ENCODE measurements at places on chromosomes 3 and 15. TPM values are rescaled to one million over a fixed set of nuclear protein-coding genes. Genes with fewer than 3 reads are reported as not detected.

The CD200R1L gene
- not detected for total RNA-seq

The NUTM1 gene
- not detected for total RNA-seq

The SYNM gene
- total RNA-seq: 53.2 TPM

The TATDN2 gene
- total RNA-seq: 13.6 TPM

The RPL22L1 gene
- total RNA-seq: 28.7 TPM

The DNAH1 gene
- 2.1 TPM for total RNA-seq

The A4GNT gene
- total RNA-seq: not detected

The PDZRN3 gene
- total RNA-seq: 50.6 TPM

The SI gene
- not detected for total RNA-seq

The WNT7A gene
- not detected for total RNA-seq

The PLSCR2 gene
- not detected for total RNA-seq

The MAP3K13 gene
- 9.9 TPM for total RNA-seq

The FANCI gene
- total RNA-seq: 12.0 TPM

The ARPP21 gene
- total RNA-seq: 54.3 TPM

The HGD gene
- total RNA-seq: not detected

The ADAMTS9 gene
- 106 TPM for total RNA-seq

The UACA gene
- total RNA-seq: 100 TPM

The TBC1D2B gene
- total RNA-seq: 30.3 TPM

The PRTG gene
- total RNA-seq: 4.7 TPM

The MYO5C gene
- 3.7 TPM for total RNA-seq

The MFGE8 gene
- 35.0 TPM for total RNA-seq

The GOLGA8N gene
- 5.2 TPM for total RNA-seq

The SLC12A1 gene
- not detected for total RNA-seq

The CLRN1 gene
- total RNA-seq: not detected

The CACNA1D gene
- total RNA-seq: 5.7 TPM

The LRRC31 gene
- total RNA-seq: not detected

The GHSR gene
- total RNA-seq: not detected

The MINAR1 gene
- 1.6 TPM for total RNA-seq

The CADPS gene
- total RNA-seq: 1.0 TPM

The ACKR4 gene
- total RNA-seq: 2.1 TPM

The CCR9 gene
- total RNA-seq: 0.52 TPM
